ENCODE measurements at places on chromosomes 7 and 10. TPM values are rescaled to one million over a fixed set of nuclear protein-coding genes. Genes with fewer than 3 reads are reported as not detected.

AKR1E2 gene
- 8.4 TPM for total RNA-seq

- DNase-seq, result no peak
Measured at GRCh38 chr10:58791137-58791536, 278.5 kb downstream of the BICC1 start.

- DNase-seq, result no peak
Measured at GRCh38 chr7:117587931-117588330, 108.1 kb downstream of the CFTR start.

NDUFA5 gene
- 240 TPM for total RNA-seq

DNA sequence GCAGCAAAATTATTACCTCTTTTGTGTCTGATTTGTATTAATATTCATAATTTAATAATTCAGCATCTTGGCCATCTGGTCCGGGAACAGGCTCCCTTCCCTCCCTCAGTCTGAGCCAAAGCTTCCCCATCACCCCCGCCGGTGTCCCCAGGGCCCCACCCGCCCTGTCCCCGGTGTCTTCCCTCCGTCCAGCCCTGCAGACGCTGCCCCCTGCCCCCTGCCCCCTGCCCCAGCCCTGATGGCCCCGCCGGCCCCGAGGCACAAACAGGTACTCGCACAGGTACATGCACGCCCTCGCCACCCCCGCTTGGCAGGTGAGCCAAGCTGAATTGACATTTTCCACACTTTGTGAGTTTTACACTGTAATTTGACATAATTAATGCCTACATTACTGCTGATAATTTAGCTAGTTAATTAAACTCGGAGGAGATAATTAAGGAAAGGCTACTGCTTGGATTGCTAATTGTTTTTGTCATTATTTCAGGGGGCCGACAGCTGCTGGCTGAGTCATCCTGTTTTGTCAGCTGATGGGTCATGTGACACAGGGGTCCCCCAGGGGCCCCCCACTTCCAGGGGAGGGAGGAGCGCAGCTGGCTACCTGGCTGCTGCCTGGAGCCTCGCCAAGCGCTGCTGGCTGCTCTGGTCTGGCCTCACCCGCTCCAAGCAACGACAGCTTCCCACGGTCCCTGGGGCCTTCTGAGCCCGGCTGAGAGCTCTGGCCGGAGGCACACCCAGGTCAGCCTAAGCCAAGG is 36.6 kb downstream of the MICALL2 start:
- no peak for DNase-seq

- no peak for DNase-seq
Measured at GRCh38 chr10:71463111-71463510, 66.4 kb downstream of the CDH23 start.

GRCh38 chr10:13939391-13939790 is 352.6 kb downstream of the PRPF18 start:
- no peak for DNase-seq

- DNase-seq, result peak; percentile 69
Measured at GRCh38 chr7:66697449-66698438, 42.8 kb upstream of the RABGEF1 start.

OR2A1 gene
- not detected for total RNA-seq

DNA sequence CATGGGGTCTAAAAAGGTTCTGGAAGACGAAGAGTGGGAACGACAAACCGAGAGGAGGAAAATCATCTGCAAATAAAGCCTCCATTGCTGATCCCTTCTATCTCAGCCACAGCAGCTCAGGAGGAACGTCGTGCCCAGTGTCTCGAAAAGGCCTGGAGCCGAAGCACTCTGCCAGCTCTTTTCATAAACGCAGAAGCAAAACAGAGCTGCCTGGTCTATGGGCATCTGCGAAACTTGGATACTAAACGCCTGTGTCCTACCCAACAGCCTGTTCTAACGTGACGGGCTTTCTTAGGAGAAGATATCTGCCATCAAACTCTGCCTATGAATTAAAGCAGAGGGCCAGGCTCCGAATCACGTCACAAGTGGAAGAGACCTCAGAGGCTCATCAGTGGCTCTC is 68.7 kb downstream of the GNA12 start:
- DNase-seq, result no peak
